ENCODE measurements at places on chromosomes 6 and 20. TPM values are rescaled to one million over a fixed set of nuclear protein-coding genes. Genes with fewer than 3 reads are reported as not detected.

GRCh38 chr20:48407710-48408109, 420.1 kb downstream of the PREX1 start:
- no peak for DNase-seq

GRCh38 chr6:69866770-69867638, 648 bp downstream of the COL19A1 start:
- DNase-seq: peak; percentile 72

- DNase-seq: no peak
Observed at GRCh38 chr6:128512296-128512695, 8.1 kb downstream of the PTPRK start.

DNA sequence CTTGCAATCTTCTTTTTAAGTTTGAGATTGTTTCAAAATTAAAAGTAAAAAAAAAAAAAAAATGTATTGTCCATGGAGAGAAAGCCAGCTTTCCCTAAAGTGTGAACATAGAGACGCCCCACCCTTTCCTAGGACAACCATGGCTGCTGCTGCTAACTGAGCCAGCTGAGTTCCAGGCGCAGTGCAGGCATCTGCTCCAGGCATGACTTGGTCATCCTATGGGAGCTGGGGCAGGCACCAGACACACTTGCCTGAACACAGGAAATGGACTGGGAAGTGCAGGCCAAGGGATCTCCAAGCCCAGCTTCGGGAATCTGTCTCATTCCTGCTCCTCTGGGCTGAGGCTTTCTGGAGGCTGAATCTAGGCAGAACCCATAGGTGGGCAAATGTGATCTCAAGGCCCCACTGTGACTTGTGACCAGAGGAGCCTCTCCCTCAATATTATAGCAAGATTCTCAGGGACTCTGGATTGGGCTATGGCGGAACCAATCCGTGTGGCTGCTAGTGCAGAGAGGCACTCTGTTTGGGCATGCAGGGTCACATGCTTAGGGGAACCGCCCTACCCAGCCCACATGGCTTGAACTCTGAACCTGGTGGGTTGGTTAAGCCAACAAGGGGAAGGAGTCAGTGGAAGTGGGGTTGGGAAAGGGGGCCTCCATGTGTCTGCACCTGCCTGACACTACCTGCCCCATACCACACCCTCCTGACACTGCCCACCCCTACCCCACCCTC, 138.2 kb upstream of the CST7 start:
- no peak for DNase-seq

- no peak for DNase-seq
Observed at GRCh38 chr20:18215566-18215965, 72.8 kb upstream of the ZNF133 start.

DNA sequence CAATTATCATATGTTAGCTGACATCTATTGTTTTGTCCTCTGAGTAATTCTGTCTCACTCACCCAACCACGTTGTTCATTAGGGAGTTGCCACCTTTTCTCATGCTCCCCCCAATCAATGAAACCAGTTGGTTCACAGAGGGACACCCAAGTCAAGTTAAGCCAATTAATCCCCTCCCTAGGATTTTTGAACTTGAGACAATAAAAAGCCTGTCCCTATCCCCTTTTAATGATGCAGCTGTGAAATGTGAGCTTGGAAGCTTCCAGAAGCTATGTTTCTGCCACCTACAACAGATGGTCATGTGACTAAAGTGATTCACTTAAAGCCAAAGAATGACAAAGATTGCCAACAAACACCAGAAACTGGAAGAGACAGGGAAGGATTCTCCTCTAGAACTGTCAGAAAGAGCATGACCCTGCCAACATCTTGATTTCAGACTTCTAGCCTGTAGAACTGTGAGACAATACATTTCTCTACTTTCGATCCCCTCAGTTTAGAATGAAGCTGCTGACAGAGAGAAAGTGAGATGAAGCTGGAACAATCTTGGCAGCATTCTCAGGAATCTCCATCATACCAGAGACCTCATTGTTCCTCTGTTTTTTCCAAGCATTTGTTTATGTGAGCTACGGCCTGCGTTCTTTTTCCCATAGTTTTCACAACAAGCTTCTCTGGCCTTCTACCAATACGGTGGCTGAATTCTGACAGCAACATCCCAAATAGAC, 57.8 kb upstream of the TPD52L1 start:
- DNase-seq: no peak

DNA sequence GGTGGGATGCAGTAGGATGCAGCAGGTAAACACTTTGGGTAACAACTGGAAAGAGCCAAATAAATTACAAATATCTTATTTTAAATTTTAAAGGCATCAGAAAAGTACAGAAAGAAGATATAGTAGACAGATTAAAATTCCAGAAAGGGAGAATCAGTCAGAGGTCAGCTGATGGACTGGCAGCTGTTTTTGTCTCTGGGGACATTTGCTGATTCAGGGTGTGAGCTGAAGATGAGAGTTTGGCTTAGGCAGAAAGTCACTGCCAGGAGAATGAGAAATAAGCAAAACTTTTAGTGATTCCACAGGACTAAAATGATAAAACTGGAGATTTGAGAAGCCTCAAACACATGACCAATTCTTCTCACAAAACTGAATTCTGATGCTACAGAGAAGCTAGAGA, 39.5 kb downstream of the AHI1 start:
- DNase-seq: no peak

- DNase-seq: no peak
Observed at GRCh38 chr20:22214296-22214695, 370.1 kb downstream of the FOXA2 start.

DNA sequence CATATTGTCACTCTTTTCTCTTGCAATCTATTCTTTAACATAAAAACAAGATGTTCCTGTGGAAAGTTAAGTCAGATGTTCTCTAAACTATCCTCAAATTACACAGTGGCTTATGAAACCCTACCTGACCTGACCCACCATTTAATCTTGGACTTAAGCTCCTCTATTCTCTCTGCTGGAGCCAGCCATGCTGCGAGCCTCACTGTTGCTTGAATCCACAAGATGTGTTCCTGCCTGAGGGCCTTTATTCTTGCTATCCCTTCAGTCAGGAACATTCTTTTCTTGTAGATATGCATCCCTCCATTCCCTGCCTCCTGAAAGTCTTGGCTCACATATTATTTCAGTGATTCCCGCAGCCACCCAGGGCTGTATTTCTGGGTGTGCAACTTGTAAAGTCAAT, 283.2 kb downstream of the EPHA7 start:
- DNase-seq: no peak

GRCh38 chr20:17227219-17227575, 357 bp downstream of the PCSK2 start:
- no peak for DNase-seq

DNA sequence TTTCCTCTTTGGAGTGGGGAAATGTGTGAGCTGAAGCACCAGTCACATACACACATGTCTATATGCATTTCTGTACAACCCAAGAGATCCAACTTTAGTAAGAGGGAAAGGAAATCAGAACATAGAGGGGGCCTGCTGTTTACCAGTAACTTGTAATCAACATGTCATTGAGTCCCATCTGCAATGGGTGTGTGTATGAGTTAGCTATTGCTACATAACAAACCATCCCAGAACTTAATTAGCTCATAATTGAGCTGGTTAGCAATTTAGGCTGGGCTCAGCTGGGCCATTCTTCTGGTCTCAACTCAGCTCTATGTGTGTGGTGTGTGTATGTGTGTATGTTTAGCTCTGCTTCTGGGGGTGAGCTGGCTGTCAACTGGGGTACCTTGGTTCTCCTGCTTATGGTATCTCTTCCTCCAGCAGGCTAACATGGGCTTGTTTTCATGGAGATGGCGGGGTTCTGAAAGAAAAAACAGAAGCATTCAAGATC, 10.3 kb upstream of the RPP40 start:
- no peak for DNase-seq

DNA sequence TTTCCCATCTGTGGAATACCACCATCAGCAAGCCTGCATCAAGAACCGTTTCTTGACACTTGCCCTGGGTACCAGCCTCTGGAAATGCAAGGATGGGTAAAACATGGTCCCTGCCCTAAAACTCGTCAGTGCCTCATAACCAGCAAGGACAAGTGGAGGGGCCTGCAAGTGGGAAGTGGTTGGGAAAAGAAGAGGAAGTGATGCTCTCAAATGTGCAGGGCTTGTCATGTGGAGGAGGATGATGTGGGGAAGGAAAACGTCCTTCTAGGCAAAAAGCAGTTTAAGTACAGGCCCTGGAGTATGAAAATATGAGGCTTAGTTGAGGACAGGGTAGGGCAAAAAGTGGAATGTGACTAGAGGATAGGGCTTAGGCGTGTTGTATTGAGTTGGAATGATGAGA, 19.0 kb downstream of the RREB1 start:
- DNase-seq: no peak

- DNase-seq: no peak
Observed at GRCh38 chr6:7646394-7646793, 56.4 kb downstream of the SNRNP48 start.

DNA sequence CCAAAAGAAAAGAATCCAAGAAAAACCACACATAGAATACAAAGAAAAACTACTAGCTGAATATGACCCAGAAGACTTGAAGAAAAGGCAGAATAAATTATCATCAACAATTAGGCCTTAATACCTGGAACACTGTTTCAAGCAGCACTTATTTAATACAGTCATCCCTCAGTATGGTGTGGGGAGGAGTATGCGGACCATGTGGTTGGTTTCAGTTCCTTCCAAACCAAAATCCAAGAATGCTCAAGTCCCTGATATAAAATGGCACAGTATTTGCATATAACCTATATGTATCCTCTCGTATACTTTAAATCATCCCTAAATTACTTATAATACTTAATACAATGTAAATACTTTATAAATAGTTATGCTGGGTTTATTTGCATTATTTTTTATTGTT, 16.1 kb downstream of the CDK19 start:
- DNase-seq: no peak

The CBLN4 gene
- not detected for total RNA-seq

The CCND3 gene
- 14.7 TPM for total RNA-seq

The FIG4 gene
- 4.6 TPM for total RNA-seq

The DNAH8 gene
- total RNA-seq: 0.03 TPM

The ACTR5 gene
- 6.6 TPM for total RNA-seq

The BMP6 gene
- total RNA-seq: 3.6 TPM

The IRF4 gene
- total RNA-seq: 1.7 TPM

The CALHM5 gene
- 0.20 TPM for total RNA-seq

All from left lobe of liver (tissue), 2 donors.